ENCODE measurements at places on chromosomes 16 and 17. TPM values are rescaled to one million over a fixed set of nuclear protein-coding genes. Genes with fewer than 3 reads are reported as not detected.

- H3K27me3 ChIP-seq = peaks cover 12% of the 10 kb centered on the region
- peaks cover 2% of the 10 kb centered on the region for H3K4me1 ChIP-seq
- DNase-seq = no peak
- no peak overlapping the region for H3K27ac ChIP-seq
Observed at GRCh38 chr16:86897486-86897885, 319.1 kb downstream of the FOXL1 start.

DNA sequence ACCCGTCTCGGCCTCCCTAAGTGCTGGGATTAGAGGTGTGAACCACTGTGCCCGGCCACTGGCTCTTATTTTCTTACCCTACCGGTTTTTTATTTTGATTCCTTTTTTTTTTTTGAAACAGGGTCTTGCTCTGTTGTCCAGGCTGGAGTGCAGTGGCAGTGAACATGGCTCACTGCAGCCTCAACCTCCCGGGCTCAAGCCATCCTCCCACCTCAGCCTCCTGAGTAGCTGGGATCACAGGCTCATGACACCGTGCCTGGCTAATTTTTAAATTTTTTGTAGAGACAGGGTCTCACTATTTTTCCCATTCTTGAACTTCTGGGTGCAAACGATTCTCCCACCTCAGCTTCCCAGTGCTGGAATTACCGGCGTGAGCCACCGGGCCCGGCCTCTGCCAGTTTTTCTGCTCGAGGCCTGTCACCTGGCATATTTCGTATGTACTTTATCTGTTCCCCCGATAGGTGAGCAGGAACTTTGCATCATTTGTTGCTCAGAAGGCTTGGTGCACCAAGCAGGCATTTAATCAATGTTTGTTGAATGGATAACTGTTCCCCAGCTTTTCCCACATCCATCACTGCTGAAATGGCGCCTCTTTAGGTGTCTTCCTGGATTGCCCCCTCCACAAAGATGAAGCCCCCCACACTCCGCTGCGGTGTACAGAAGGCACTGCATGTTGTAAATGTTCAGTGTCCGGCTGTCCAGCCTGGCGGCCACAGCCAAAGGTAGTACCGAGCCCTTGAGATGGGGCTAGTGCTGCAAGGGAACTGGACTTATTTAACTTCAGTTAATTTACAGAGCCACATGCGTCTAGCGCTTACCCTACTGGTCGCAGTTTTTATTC, 858 bp upstream of the TELO2 start:
- H3K4me1 ChIP-seq = peaks cover 8% of the 10 kb centered on the region
- no peak for DNase-seq

DNA sequence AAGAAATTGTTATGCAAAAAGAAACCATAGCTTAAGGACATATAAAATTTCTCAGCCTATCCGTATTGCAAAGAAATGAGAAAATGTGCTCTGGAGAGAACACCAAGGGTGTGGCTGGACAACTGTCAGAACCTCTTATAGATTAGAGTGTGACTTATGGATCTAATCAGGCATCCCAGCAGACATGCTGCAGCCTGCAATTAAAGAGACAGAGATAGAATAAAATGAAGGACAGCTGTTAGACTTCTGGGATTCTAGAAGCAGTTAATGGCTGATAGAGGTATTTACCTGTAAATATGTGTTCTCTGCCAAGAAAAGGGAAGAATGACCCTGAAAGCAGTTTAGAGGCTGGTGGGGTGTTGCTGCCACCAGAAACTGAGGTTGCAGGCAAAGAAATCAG, 160.1 kb upstream of the KIF2B start:
- H3K4me1 ChIP-seq = no peaks in the 10 kb centered on the region
- H3K4me3 ChIP-seq = no peak overlapping the region
- no peaks in the 10 kb centered on the region for H3K27me3 ChIP-seq
- H3K36me3 ChIP-seq = no peaks in the 10 kb centered on the region
- DNase-seq = no peak
- H3K27ac ChIP-seq = no peak overlapping the region

DNA sequence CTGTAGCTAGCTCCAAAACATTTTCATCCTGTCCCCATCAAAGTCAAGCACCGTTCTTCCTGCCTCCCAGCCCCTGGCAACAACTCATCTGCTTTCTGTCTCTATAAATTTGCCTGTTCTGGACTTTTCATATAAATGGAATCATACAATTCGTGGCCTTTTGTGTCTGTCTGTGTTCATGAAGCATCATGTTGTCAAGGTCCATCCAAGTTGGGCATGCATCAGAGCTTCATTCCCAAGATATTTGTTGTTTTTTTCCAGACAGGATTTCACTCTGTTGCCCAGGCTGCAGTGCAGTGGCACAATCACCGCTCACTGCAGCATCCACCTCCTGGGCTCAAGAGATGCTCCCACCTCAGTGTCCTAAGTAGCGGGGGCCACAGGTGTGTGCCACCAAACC, 5.9 kb downstream of the SLC5A10 start:
- DNase-seq = no peak
- H3K4me1 ChIP-seq = peaks cover 32% of the 10 kb centered on the region
- no peak overlapping the region for H3K4me3 ChIP-seq
- peaks cover 2% of the 10 kb centered on the region for H3K36me3 ChIP-seq
- no peaks in the 10 kb centered on the region for H3K27me3 ChIP-seq
- no peak overlapping the region for H3K27ac ChIP-seq

DNA sequence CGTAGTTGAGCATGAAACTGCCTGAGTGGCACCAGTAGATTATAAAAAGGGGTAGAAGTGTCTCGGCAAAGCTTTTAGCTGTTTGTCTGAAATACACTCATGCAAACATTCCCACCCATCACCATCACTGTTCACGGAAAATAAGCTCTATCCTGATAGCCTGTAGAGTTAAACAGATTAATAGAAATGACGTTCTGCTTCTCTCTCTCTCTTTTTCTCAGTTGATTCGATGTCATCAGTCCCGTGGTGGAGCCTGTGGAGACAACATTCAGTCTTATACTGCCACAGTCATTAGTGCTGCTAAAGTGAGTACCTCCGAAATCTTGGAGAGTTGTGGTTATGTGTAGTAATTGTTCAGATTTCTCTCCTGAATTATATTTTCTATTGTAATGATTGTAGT, 224.7 kb downstream of the BCAS3 start:
- H3K27me3 ChIP-seq = no peaks in the 10 kb centered on the region
- no peak for DNase-seq
- no peak overlapping the region for H3K27ac ChIP-seq

- no peak overlapping the region for H3K27ac ChIP-seq
- no peak for DNase-seq
Observed at GRCh38 chr17:613725-614124, 100.9 kb downstream of the VPS53 start.

GRCh38 chr17:73861543-73861942, 217.3 kb upstream of the SDK2 start:
- peaks cover 2% of the 10 kb centered on the region for H3K4me1 ChIP-seq
- H3K4me3 ChIP-seq = no peak overlapping the region
- no peak overlapping the region for H3K27ac ChIP-seq

DNA sequence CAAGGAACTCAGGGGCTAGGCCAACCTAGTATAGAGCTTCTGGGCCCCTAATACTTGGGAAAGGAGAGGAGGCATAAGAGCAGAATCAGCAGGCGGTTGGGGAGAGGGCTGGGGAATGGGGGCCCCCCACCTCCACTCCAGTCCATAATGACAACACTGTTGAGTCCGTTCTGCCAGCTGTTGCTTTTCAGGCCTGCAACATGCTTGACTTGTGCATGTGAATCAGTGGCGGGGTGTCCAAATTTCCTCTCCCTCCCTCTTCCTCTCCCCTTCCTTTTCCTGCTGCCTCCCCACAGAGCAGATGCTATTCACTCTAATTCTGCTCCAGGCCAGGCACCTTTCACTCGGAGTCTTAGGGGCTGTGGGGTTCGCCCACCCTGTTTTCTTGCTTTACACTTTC, 31.7 kb downstream of the SGSM2 start:
- H3K4me3 ChIP-seq = no peak overlapping the region
- no peaks in the 10 kb centered on the region for H3K36me3 ChIP-seq
- no peaks in the 10 kb centered on the region for H3K4me1 ChIP-seq
- no peak for DNase-seq

DNA sequence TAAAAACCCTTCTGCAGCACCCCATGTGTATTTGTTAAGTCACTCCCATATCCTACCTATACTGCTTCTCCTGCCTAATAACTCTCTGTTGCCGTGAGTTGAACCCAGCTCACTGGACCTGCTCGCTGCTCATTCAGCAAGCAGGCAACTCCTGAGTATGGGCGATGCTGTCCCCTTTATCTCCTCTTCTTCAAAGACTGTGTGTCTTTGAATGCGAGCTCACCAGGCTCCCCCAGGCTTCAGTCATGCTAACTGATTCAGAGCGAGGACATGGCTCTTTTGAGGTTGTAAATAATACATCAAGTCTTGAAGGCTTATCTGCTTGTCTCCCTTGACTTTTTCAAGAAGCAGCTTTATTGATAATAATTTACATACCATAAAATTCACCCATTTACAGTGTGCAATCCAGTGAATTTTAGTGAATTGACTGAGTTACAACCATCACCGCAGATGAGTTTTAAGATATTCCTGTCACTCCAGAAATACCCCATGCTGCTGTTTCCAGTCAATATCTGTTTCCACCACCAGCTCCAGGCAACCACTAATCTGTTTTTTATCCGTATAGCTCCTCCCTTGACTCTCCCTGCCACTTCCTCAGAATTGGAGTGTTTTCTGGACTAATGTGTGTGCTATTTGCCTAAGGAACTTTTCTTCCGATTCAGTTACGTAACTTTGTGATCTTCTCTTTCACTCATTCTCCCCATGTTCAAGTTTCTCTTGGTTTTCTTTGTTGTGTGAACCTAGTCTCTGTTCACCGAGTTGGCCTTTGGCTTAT, 132.2 kb downstream of the SPECC1 start:
- H3K4me1 ChIP-seq = no peaks in the 10 kb centered on the region
- H3K36me3 ChIP-seq = no peaks in the 10 kb centered on the region
- no peak overlapping the region for H3K27ac ChIP-seq
- H3K27me3 ChIP-seq = no peaks in the 10 kb centered on the region
- no peak for DNase-seq

- peaks cover 16% of the 10 kb centered on the region for H3K4me1 ChIP-seq
- H3K27ac ChIP-seq = no peak overlapping the region
- H3K36me3 ChIP-seq = peaks cover 8% of the 10 kb centered on the region
- H3K27me3 ChIP-seq = no peaks in the 10 kb centered on the region
Observed at GRCh38 chr17:67575325-67575724, 142.4 kb upstream of the NOL11 start.

DNA sequence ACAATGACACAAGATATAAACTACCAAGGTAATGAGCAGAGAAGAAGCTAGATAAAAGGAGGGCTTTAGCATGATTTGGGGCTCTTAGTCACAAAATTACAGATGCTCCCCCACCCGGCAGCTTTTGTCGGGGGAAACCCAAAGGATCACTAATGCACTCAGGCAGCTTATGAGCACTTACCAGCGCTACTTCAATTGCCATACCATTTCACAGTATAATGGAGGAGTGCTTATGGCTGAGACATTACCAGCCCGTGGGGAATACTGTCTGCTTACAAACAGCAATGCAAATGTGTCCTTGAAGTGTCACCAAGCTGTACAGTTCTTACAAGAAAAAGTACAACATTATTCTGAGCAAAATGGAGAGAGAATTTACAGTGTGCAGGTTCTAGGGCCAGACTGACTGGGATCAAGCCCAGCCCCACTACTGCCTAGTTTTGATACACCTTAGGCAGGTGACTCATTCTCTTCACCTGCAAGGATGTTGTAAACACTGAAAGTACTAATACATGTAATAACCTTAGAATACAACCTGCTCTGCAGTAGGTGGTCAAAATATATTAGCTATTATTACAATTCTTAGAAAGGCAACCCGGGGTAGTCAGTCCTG, 16.3 kb downstream of the ANKFY1 start:
- H3K36me3 ChIP-seq = no peaks in the 10 kb centered on the region
- DNase-seq = no peak
- no peak overlapping the region for H3K27ac ChIP-seq
- no peak overlapping the region for H3K4me3 ChIP-seq

DNA sequence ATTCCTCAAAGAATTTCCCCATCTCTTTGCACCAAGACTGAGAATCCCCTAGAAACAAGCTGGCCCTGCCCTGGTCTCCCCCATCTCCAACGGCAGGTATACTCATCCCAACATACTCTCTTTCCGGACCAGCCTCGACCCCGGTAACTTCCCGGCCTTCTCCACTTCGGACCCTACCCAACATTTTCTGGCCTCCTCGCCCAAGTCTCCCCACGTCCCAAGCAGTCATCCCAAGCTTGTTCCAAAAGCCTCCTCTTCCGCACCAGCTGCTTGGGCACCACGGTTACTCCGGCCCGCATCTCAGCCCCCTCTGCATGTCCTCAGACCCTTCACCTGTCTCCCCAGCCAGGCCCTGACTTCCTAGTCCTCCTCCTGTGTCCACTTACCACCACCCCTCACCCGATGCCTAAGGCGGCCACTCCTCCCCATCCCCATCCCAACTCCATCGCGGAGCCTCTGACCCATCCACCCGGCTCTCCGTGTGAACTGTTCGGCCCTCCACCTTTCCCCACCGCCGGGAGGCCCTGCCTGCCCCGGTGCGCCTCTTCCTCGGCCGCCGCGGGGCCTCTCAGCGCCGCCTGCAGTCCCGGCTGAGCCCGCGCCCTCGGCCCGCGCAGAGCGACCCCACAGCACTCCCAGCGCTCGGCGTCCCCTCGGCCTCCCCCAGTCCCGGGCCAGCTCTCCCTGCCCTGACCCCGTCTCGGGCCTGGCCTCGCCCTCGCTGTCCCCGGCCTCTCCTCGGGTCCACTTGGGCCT, 994 bp downstream of the PITPNA start:
- no peak overlapping the region for H3K27ac ChIP-seq
- H3K4me1 ChIP-seq = peaks cover 36% of the 10 kb centered on the region
- H3K4me3 ChIP-seq = peak overlapping the region; percentile 83
- H3K36me3 ChIP-seq = peaks cover 2% of the 10 kb centered on the region
- H3K27me3 ChIP-seq = no peaks in the 10 kb centered on the region

DNA sequence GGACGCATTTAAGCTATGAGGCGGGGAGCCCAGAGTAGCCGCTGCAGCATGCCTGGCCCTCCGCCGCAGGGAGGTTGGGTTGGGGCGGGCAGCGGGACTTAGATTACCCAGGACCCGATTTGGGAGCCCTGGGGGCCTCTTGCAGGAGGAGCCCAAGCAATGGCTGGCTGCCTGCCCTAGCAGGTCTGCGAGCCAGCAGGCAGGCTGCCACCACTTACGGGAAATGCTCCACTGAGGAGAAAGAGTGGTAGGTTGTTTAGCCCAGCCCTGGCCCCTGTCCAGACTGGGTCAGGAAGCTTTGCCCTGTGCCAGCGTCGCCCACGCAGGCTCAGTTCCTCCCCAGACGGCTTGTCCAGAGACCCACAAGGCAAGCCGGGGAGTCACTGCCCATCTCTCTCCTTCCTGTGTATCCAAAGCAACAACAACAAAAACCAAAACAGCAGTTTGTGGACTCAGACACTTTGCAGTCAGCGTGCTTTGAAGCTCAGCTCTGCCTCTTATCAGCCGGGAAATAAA, 10.3 kb upstream of the TVP23A start:
- H3K27me3 ChIP-seq = peaks cover 6% of the 10 kb centered on the region
- no peaks in the 10 kb centered on the region for H3K36me3 ChIP-seq
- no peak overlapping the region for H3K27ac ChIP-seq
- no peak overlapping the region for H3K4me3 ChIP-seq
- DNase-seq = no peak

- H3K4me3 ChIP-seq = no peak overlapping the region
- peaks cover 11% of the 10 kb centered on the region for H3K4me1 ChIP-seq
- no peaks in the 10 kb centered on the region for H3K36me3 ChIP-seq
- DNase-seq = no peak
- H3K27ac ChIP-seq = no peak overlapping the region
Observed at GRCh38 chr17:43550754-43551153, 4.6 kb upstream of the ETV4 start.

The CD300E gene
- not detected for total RNA-seq

The HOXB9 gene
- 4.0 TPM for total RNA-seq

The VPS9D1 gene
- 1.6 TPM for total RNA-seq

The MSI2 gene
- 49.4 TPM for total RNA-seq

The MPV17L gene
- total RNA-seq = 0.21 TPM

The MYL11 gene
- 1.5 TPM for total RNA-seq

The NPIPA5 gene
- 8.8 TPM for total RNA-seq

Data from activated naive CD8-positive, alpha-beta T cell treated with anti-CD3 and anti-CD28 coated beads for 36 hours (primary cell).